ENCODE measurements at places on chromosomes 2 and 18.
A peak's percentile ranks its signal among the peaks of the same experiment; 100 is the strongest.

DNA sequence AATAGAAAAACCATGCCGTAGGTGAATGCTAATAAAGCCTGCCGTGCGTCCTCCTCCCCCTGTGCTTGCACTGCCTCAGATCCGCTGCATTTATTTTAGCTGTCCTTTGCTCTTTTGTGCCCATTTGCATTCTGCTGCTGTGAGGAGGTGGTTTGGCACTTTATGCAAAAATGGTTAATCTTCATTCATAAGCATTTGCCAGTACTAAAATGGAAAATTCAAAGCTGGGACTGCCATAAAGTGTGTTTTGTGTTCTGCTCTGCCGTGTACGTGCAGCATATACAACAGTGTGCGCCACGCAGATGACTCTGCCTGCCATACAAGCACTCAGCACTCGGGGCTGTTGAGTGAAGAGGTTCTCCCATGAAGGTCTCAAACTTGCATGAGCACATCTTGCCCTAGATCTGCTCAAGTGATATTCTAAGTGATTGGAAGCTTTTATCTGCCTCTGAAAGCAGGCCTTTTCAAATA, 73.6 kb downstream of the SPATS2L start:
- no peak for DNase-seq

GRCh38 chr2:65256054-65256453, 28.4 kb downstream of the ACTR2 start:
- DNase-seq: no peak

- no peak for DNase-seq
Measured at GRCh38 chr2:62423883-62424458, 82.0 kb downstream of the TMEM17 start.

- no peak for DNase-seq
Measured at GRCh38 chr18:49935215-49935614, 121.9 kb upstream of the ACAA2 start.

- DNase-seq: peak; percentile 45
Measured at GRCh38 chr18:9137168-9138066, 836 bp downstream of the ANKRD12 start.

DNA sequence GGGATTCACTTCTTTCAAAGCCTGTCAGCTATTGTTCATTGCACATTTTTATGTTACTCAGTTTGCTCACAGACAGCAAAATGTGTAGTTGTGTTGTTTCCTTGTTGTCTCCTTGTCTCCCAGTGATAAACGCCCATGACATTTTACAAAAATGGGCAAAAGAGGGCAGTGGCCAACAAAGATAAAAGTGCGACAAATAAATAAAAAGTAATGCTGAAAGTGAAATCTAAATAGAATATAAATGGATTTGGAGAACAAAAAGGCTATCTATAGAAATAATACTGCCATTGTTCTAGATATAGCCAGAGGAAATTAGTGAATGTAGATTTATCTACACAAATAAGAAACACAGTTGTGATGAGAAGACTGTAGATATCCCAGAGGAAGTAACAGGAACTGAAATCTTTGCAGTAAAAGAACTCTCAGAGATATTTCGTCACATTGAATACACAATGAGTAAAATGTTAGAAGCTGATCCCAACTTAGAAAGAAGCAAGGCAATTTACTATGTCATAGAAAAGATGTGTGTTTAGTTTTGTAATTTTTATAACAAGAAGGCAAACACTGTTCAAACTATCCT, 1186.2 kb upstream of the FAM98A start:
- no peak for DNase-seq

- no peak for DNase-seq
Measured at GRCh38 chr2:128312411-128312810, 6.3 kb downstream of the HS6ST1 start.

DNA sequence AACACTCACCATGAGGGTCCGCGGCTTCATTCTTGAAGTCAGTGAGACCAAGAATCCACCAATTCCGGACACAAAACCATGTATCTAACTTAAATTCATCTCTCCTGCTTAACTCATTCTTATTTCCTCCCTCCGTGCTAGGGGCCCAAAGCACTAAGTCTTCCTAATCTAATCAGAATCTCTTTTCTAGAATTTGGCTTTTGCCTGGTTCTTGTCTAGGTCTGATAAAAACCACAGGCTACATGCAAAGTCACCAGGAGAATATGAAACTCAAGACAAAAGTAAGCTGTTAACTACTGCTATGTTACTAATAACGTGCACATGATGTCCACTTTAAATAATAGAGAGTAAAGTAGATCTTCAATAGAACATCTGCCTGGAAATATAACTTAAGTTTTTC, 69.9 kb downstream of the TRIP12 start:
- no peak for DNase-seq
